Cortex of kidney (tissue), 1 donor: ENCODE measurements at places on chromosomes 1 and 21.

DNA sequence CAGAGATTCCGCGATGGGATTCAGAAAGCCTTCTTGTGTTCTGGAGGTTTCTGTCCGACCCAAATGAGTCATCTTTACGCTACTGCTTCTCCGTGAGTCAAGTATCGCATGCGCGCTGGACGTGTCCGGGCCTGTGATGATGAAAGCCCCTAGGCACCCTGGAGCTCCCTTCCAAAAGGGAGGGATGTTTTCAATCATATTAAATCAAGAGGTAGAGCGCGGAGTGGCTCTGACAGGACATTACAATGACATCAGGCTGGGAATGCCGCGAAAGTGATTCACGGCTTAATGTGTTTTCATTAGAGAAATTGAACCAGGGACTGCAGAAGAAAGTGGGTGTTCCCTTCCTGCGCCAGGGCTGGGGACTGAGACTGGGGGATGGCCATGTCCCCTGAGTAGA lies 48.5 kb downstream of the AJAP1 start:
- no peak for DNase-seq

DNA sequence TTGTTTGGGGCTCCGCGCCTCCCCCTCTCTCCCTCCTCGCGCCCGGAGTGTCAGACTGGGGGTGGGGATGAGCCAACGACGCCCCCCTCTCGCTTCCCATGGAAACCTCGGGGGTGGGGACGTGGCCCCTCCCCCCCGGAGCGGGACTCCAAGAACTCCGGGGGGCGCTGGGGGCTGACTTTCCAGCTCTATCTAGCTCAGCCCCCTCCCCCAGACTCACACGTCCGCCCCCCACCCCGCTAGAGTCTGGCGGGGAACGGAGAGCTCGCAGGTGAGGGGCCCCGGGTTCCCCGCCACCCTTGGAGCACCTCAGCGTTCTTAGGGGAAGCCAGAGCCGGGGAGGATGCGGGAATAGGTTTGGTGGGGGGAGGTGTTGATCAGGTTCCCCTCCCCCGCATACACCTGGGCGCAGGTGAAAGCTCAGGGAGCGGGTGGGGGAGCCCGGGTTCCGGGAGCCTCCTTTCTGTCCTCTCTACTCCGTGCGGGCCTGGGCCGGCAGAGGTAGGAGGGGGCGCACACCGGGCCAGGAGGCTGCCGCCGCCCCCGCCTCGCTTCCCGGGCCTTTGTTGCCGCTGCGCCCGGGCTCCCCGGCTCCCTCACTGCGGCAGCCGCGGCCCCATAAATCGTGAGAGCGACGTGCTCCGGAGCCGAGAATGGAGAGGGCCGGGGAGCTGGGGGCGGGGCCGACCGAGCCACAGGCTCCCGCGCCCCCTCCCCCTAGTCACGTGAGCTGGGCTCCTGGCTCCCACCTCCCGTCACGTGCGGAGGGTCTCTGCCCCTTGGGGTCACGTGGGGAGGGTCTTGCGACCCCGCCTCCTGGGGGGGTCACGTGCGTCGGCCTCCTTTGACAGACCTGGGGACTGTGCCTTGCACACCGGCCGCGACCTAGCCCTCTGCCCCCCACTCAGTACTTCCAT lies 1.9 kb downstream of the EFNA3 start:
- no peak for DNase-seq

- no peak for DNase-seq
Observed at GRCh38 chr1:236636017-236636416, 31.7 kb upstream of the HEATR1 start.

- no peak for DNase-seq
Observed at GRCh38 chr1:233261206-233261605, 34.3 kb downstream of the PCNX2 start.

GRCh38 chr1:208060215-208060869 lies 149.4 kb upstream of the CD34 start:
- no peak for DNase-seq

- DNase-seq: no peak
Observed at GRCh38 chr1:213761845-213762407, 225.8 kb upstream of the PROX1 start.
